ENCODE measurements at places on chromosomes 13 and 19.

GRCh38 chr13:53015971-53016370 lies 12.6 kb upstream of the OLFM4 start:
- DNase-seq: no peak

DNA sequence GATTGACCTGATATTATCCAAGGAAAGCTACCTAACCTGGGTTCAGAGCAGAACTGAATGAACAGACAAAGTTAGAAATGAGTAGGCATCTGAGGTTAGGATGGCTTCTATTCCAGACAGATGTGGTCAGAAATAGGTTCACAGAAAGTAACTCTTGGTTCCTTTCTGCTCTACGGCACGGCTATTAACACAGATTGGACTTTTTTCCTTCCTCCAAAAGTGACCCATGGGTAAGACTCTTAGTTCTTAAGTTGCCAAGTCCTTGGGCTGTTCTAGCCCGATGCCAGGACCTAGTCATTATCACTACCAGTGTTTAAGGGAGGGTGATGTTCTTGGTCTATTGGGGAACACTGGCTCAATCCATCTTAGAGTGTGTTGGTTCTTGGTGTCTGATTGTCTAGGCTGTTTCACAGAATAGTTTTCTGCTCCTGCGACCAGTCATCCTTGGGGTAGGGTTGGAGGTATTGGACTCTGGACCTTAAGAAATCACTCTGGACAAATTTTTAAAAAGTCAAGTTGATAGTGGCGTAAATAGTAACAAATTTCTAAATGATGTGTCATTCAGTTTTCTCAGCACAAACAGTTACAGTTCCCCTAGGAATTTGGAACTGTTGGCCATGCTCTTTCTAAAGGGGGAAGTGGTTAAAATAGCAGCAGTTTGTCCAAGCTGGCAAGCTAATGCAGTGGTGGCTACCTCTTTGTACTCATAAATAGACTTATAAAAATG lies 60.1 kb upstream of the MYCBP2 start:
- DNase-seq: no peak

- DNase-seq: no peak
These were observed 1559.2 kb downstream of the SLITRK1 start for GRCh38 chr13:82323101-82323500.

DNA sequence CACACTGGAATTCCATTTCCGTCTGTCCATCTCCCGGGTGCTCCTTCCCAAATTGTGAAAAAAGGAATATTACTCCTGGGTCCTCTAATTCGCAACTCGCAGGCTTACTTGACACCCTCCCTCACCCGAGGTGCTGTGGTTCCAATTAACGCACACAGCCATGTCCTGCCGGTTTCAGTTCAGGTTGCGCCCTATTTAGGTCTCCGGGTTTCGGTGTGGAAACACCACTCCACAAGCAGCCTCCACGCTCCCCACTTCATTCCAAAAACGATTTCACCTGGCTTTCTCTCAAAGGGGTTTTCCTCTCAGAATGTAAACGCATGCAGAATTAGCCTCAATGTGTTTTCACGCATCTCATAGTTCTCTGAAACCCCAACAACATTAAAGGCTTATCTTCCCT lies 37.9 kb downstream of the NAXD start:
- DNase-seq: no peak

GRCh38 chr19:13537454-13537853 lies 31.2 kb upstream of the CACNA1A start:
- no peak for DNase-seq

DNA sequence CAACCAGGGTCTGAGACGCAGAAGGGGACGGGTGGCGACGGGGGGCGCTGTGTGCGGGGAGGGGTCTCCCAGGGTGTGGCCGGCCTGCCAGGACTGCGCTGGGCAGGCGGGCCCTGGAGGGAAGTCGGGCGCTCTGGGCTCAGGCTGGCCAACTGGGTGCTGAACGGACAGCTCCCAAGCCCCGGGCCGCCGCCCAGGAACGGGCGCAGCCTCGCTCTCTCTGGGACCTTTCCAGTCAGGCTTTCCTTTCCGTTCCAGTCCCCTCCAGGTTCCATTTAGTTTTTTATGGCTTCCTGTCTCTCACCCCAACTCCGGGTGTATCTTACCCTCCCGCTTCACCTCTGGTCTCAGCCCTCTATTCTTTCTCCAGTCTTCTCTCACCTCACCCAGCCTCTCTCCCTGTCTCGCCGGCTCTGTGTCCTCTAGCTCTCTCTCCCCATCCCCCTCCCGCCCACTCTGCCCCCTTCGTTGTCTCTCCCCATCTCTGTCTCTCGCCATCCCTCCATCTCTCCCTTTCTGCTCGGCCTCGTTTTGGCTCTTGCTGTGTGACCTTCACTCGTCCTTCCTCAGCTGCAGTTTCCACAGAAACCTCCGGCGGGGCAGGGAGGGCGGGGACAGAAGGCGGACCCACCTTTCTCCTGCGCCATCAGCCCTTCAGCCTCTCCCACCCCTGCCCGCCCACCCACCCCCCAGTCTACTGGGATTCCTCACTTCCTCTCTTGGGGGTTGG lies 3.3 kb upstream of the ATP1A3 start:
- peak; percentile 72 for DNase-seq

- DNase-seq: no peak
These were observed 1.2 kb downstream of the UTP14C start for GRCh38 chr13:52025475-52026245.

- DNase-seq: no peak
These were observed 15.9 kb downstream of the DYRK1B start for GRCh38 chr19:39817888-39818561.

DNA sequence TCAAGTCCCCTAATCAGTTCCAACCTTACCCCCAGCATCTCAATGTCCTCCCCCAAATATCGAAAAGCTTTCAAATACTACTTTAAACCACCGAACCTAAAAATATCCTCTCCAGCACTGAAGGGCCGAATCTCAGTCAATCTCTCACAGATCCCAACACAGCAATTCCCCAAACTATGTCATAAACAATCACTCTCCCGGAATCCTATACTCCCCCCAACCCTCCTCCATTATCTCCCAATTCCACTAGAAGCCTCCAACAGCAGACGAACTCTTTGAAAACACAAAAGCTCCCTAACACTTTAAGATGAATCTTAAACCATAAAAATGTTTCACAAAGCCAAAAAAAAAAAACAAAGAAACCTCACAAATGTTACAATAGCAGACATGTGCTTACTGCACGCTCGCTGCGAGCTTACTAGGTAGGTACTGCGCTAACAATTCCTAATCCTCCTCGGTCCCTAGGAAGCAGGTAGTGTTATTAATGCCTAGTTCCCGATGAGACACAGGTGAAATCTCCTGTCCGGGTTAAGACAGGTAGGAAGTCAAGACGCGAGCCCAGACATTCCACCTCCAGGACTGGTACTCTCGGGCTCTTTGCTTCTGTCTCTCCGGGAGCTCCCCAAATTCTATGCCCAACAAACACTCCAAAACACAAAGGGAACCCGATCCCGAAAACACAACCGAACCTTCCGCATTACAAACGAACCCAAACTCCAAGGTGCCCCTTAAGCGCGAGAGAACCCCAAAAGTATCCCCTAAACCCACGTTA lies 14.2 kb downstream of the FBXO46 start:
- DNase-seq: no peak

DNA sequence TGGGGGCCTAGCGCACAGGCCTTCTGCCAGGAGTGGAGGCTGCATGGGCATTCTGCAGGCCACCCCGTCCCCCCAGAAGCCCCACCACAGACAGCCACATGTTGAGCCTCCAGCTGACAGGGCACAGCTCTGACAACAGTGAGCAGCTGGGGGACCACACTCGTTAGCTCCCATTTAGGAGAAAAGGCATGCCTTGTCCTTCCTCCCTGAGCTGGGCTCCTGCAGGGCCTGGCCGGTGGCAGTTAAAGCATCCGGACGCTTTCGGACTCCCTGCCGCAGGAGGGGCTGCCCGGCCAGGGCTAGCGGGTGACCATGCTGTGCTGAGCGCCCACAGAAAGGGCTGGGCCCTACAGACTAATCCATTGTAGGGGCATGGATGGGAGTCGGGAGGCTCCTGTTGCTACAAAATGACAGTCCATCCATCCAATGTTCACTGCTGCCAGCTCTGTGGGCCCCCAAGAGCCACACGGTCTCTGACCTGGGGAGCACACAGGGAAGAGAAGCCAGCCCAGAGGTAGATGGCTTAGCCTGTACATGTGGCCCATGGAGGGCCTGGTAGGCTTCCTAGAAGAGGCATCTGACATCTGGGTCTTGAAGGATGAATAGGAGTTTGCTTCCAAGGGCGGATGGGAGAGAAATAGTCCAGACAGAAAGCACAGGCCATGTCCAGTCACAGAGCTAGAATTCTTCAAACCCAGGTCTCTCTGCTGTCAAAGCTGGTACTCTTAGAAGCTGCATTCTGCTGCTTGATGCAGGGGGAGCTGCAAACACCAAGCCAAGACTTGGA lies 116.5 kb upstream of the VSTM2B start:
- no peak for DNase-seq

DNA sequence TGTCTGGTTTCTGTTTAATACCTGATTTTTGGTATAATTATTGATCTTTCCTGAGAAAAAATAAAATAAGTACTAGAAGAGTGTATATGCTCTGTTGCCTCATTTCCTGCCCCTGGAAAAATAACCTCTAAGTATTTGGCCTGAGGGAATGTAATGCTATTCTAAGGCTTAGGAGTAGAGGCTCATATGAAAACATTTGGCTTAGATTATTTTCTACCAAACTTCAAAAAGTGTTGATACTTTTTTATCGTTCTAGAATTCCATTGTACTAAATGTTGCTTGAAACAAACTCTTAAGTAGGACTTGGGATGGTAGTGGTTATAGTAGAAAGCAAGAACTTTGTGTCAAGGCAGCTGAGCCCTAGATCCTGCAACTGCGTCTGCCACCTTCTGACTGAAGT lies 57.8 kb downstream of the COG3 start:
- DNase-seq: no peak

GRCh38 chr19:861756-862580 lies 2.5 kb downstream of the CFD start:
- DNase-seq: peak; percentile 83

GRCh38 chr13:24110011-24110410 lies 50.5 kb upstream of the SPATA13 start:
- DNase-seq: no peak

DNA sequence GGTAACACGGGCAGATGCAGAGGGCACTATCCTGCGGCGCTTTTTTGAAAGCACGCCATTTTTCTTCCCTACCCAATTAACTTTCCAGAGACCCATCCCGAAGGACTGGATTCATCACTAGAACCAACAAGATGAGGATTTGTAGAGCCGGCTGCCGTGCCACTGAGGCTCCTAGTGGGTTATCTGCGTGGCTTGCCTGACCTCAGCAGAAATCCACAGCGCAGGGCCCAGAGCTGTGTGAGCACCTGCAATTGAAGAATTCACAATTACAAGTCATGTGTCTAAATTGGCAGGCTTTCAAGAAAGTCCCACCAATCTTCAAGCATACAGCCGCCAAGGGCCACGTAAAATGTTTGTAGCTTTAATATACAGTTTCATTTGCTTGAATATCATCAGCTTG lies 75.5 kb downstream of the ALOX5AP start:
- no peak for DNase-seq

- no peak for DNase-seq
These were observed 88.2 kb upstream of the MBNL2 start for GRCh38 chr13:97133955-97134354.

GRCh38 chr13:20610006-20610405 lies 43.0 kb downstream of the IFT88 start:
- DNase-seq: no peak

DNA sequence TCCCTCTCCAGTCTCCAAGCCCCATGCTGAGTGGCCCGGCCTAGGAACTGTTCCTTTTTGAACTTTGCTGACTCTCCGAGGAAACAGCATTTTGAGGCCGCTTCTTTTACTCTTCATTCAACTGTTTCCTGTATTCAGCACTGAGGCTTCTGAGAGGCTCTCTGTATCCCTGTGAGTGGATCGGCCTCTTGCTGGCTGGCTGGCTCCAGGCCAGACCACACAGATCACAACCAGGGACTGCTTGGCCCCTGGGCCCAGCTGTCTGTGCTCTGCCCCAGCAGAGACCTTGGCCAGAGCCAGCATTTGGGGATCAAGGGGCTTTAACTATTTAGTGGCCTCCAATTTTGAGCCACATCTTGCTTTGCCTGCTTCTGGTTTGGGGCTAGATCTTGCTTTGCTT lies 75.6 kb upstream of the KL start:
- DNase-seq: no peak

- peak; percentile 77 for DNase-seq
These were observed 8.6 kb downstream of the C19orf25 start for GRCh38 chr19:1470305-1471009.

DNA sequence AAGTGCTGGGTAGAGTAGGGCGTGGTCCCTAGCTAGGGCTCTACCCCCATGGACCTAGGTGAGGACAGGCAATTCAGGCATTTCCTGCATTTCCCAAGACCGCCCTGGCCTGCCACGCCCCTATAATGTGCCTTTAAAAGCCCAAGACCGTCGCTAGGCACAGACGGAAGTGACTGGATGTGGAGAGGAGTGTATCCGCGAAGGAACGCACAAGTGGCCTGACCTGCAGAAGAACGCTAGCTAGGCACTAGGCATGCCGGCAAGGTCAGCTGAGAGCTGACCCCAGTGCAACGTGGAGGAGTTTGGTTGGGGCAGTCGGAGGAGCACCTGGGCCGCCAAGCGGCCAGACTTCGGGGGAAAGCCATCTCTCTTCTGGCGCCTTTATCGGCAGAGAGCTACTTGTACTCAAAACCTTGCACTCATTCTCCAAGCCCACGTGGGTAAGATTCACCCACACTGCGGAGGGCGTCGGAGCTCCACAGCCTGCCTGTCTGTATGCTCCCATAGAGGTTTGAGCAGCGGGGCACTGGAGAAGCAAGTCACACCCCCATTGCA lies 370.0 kb downstream of the FGF9 start:
- no peak for DNase-seq

- DNase-seq: no peak
These were observed 5.4 kb upstream of the ZNF682 start for GRCh38 chr19:20044663-20045062.

DNA sequence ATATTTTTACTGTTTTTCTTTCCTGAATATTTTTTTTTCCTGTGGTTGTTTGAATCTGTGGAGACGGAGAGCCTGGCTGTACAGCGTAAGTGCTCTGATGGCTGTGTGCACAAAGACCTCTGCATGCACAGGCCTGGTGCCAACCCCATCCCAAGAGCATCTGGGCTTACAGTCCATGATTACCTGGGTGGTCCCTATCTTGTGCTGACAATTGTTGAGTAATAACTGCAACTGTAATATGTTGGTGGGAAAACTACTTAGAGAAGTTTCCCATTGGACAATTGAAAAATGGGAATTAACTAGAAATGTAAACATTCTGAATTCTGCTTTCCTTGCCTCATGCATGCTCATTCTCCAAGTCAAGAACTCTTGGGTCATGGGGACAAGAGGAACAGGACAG lies 268.7 kb downstream of the SHISA2 start:
- DNase-seq: no peak

DNA sequence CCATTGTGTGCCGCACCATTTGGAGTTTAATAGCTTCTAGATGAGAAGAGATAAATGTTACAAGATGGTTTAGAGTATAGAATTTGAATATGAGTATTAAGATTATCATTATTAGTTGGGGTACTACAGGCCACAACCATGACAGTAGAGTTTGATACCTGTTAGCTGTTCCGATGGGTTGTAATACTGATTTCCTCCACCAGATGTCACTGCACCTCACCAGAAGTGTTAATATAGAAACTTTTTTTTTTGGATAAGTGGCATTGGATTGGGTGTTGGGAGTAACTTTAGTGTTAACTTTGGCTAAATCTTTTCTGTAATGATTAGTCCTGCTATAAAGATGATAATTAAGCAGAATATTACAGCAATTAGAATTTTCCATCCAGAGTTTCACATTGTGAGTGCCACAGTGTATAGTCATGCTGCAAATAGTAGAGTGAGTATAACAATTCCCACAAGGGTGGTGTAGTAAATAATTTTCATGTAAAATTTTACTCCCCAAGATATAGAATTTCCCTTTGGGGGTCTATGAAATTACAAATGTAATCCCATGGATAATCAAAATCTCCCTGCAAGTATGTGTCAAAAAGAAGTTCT lies 56.3 kb downstream of the PSG3 start:
- DNase-seq: peak; percentile 30
